Neural crest cell (in vitro differentiated cells): ENCODE measurements at places on chromosomes 12 and 14. TPM values are rescaled to one million over a fixed set of nuclear protein-coding genes. Genes with fewer than 3 reads are reported as not detected.

NFATC4 gene
- total RNA-seq: 44.3 and 47.8 TPM in 2 replicates

STYK1 gene
- not detected in 2 replicates for total RNA-seq

HVCN1 gene
- total RNA-seq: 3.8 and 4.9 TPM in 2 replicates

MIP gene
- total RNA-seq: not detected in 2 replicates

CCDC91 gene
- total RNA-seq: 12.9 and 13.9 TPM in 2 replicates

KRT84 gene
- not detected in 2 replicates for total RNA-seq

GRCh38 chr14:63375769-63376168 is 57.0 kb upstream of the GPHB5 start:
- DNase-seq: no peak

DNA sequence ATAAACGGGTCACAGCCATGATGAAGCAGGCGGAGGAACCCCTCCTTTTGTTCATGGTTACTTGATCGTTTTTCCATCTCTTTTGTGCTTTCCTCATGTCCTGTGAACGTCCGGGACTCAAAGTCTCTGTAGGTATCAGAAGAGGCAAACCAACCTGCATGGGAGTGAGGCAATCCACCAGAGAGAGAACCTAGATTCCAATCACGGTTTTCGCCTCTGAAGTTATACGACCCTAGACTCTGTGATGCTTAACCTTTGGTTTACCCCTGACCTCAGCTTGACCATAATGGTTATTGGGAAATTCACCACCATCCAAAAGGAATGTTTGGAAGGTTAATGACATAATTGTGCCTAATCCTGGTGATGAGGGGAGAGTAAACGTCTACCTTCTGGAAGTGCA is 186.8 kb upstream of the PRICKLE1 start:
- no peak for DNase-seq

DNA sequence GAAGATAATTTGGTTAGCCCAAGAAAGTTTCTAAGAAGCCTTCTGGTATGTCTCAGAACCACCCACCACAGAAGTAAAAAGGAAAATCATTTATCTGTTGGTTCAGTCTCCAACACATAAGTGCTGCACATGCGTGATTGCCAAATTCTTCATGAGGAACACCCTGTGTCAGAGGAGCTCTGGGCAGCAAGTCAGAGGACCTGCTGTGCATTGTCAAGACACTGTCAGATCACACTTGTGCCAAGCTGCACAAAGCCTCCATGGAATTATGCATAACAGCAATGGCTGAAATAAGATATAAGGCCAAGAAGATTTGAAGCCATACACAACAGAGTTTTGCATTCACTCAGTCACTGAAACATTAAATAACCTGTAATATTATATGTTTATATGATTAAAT is 1304.7 kb upstream of the FLRT2 start:
- DNase-seq: no peak

- no peak for DNase-seq
Measured at GRCh38 chr12:94481734-94482133, 22.1 kb upstream of the CEP83 start.

GRCh38 chr12:72189266-72189665 is 82.9 kb upstream of the TRHDE start:
- no peak for DNase-seq

DNA sequence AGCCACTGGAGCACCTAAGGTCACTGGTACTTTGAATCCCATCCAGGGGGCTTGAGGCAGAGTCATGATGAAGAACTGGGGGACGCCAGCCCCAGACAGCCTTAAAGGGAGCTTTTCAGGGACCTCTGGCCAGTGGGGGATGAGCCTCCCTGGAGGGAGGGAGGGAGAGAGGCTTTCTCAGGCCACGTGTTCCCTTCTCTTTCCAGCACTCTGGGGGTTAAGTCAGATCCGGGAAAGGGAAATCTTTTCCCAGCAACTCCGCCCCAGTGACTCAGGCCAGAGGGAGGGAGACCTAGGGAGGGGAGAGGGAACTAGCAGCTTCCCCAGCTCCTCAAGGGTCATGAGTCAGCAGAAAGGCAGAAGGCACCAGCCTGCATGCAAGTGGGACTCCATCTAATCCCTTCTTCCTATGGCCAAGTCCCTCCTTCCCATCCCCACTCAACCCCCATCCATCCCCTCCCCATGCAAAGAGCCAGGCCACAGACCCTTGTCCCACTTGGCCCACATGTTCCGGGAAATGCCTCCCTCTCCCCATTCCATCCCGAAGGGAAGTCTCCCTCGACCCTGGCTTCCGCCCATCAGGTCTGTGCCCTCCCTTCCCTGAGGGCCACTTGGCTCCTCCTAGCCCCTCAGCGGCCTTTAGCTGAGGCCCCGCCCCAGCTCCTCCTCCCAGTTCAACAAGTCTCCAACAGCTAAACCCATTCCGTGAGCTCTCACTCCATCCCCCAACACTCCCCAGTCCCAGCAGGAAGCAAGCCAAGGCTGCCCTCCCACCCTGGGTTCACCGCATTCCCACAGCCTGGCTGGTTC is 5.6 kb downstream of the TNFRSF1A start:
- peak; percentile 74 for DNase-seq
